ENCODE measurements at places on chromosomes 1 and 21. TPM values are rescaled to one million over a fixed set of nuclear protein-coding genes. Genes with fewer than 3 reads are reported as not detected.

Gene C1QB
- not detected for total RNA-seq

Gene INKA2
- 2.6 TPM for total RNA-seq

Gene HIPK1
- total RNA-seq = 82.3 TPM

Gene OR14K1
- not detected for total RNA-seq

Gene RGS18
- not detected for total RNA-seq

Gene ANGPTL1
- total RNA-seq = not detected

Gene CLCA4
- not detected for total RNA-seq

Gene C1orf56
- total RNA-seq = 1.2 TPM

Gene DMRTA2
- total RNA-seq = not detected

Gene GJA8
- total RNA-seq = not detected

Gene C1orf210
- total RNA-seq = not detected

Gene RNU1-1
- 1,658 TPM for total RNA-seq

Gene CNKSR1
- total RNA-seq = 4.7 TPM

Gene USP48
- total RNA-seq = 66.4 TPM

Gene RGS4
- not detected for total RNA-seq

Gene ZFP69B
- total RNA-seq = 4.6 TPM

Gene SYPL2
- total RNA-seq = not detected

Gene NFYC
- total RNA-seq = 66.3 TPM

Gene FALEC
- not detected for total RNA-seq

Gene TMPRSS3
- 5.2 TPM for total RNA-seq

Gene PGBD5
- not detected for total RNA-seq

Gene LCE5A
- total RNA-seq = not detected

Gene OR2T11
- total RNA-seq = not detected

Gene LCE1B
- total RNA-seq = not detected

Gene CHIA
- not detected for total RNA-seq

Gene HNRNPU
- total RNA-seq = 373 TPM

Gene TAL1
- not detected for total RNA-seq

Gene OR2T2
- not detected for total RNA-seq

Gene NUF2
- 40.1 TPM for total RNA-seq

Gene VAV3
- 3.3 TPM for total RNA-seq

Gene NTRK1
- 2.4 TPM for total RNA-seq

Gene SLFNL1
- 0.29 TPM for total RNA-seq

Gene ADORA3
- total RNA-seq = 0.10 TPM

Gene SMIM1
- total RNA-seq = 0.89 TPM

Gene OTUD7B
- total RNA-seq = 8.5 TPM

Gene PLA2G2C
- total RNA-seq = not detected

Gene MAB21L3
- total RNA-seq = not detected

Gene KCNA3
- 84.1 TPM for total RNA-seq

Gene S100B
- total RNA-seq = 0.36 TPM

Gene OR2T33
- not detected for total RNA-seq
